ENCODE measurements at places on chromosomes 11 and 22.

GRCh38 chr11:75475767-75476650 lies 43.0 kb upstream of the KLHL35 start:
- peak; percentile 49 for DNase-seq

DNA sequence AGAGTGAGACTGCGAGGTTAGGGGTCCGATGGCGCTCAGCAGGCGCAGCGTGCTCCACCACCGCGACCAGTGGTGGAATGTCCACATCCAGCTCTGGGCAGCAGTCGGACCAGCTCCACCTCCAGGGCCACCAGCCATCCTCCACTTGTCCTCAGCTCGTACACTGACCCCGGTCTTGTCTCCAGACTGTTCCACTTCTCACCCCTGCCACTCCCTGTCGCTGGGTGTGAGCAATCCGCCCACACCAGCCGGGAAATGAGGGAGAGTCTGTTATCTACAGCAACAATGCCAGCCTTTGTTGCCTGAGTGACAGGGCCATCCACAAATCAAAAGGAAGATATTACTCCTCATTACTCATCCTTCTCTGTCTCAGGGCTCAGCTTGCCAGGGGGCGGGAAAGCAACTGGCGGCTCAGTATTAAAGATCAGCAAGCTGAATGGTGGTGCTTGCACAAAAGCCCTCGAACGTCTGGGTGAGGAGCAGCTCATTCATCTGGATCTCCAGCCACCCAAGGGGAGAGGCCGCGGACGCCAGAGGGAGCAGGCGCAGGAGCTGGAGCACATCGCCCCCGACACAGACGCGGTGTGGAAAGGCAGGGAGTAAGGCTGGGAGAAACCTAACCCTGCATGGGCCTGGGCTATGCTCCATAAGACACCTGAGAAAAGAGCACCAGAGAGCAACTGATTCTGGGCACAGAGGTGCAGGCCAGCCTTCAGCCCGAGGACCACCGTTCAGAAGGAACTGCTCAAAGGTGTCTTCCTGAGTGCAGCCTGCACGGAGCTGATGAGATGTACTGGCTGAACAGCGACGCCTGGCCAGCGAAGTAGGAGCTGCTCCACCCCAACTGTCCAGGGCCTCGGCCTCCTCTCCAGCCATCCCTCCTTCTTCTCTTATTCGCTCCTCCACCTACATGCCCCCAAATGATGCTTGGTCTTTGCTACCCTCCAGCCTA lies 21.9 kb downstream of the IGSF9B start:
- DNase-seq: no peak

DNA sequence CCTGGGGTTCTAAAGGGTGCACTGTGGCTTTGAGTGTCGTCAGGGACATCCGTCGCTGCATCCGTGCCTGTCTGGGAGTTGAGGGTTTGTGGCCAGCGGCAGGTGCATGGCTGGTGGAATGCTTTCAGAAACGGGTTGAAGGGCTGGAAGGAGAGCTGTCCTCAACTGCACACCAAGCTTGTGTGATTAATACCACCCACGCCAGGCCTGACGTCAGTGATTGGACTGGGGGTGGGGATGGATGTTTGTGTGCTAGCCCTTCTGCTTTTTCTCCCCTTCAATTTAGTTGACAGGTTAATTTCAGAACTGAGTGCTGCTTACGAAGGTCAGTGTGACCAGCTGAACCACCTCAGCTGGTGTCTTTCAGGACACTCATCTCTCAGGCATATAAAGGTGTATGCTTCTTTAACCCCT lies 3.2 kb upstream of the GAB2 start:
- no peak for DNase-seq

GRCh38 chr11:129460714-129461113 lies 85.1 kb downstream of the BARX2 start:
- peak; percentile 4 for DNase-seq

DNA sequence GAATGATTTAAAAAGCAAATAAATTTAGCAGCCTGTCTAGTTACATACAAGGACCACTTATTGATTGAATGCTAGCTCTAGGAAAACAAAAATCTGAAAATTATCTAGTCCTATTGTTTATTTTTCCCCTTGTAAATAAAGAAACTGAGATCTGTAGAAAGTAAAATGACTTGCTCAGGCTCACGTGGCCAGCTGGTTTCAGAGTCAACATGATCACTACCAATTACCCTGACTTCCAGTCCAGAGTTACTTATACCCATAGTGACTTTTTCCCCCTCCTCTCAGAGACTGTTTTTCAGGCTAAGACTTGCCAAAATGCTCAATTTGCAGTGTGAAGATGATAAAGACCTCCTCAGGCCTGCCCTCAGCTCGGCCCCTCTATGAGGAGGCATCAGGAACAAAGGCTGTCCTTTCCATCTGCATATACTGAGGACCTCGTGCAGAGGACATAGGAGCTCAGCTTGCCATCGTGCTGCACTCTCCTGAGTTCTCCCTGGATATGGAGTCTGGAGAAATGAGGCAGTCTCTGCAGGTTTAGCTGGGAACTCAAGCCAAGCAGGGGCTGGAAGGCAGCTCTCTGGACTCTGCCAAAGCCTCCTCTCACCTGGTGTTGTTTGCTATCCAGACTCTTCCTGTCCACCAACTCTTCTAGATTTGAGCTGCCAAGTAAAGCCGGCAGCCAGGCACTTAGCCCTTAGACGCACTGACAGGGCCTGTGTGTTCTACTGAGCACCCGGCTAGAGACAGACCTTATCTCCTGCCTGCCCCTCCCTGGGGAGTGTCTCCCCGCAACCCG lies 883.3 kb downstream of the NTM start:
- peak; percentile 29 for DNase-seq

DNA sequence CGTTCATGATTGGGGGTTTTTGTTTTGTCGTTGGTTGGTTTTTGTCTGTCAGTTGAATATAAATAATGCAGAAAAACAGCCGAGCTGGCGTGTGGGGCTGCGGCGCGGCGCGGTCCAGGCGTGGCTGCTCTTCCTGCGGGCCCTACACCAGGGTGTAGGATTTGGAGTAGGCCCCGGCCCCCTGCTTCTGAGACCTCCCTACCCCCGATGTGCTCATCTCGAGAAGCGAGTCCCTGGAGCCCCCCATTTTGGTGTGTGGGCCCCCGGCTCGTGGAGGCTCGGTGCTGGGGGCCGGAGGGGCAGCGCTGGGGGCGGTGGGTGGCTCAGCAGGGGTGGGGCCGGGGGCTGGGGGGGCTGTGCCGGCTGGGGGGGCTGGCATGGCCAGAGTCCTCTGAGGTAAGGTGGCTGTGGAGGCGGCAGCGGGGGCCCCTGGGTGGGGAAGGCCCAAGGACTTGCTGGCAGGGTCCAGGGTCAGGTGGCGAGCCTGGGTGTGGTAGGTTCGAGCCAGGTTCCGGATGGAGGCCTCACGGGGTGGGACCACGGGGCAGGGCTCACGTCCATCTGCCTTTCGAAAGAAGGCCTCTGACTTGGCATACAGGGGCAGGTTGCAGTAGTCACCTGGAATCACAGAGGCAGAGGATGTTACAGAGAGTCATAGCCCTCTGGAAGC lies 100.7 kb downstream of the CEP164 start:
- DNase-seq: no peak

GRCh38 chr11:32870676-32871075 lies 21.9 kb upstream of the QSER1 start:
- DNase-seq: no peak

- no peak for DNase-seq
These were observed 34.6 kb downstream of the NFAM1 start for GRCh38 chr22:42397332-42398249.

DNA sequence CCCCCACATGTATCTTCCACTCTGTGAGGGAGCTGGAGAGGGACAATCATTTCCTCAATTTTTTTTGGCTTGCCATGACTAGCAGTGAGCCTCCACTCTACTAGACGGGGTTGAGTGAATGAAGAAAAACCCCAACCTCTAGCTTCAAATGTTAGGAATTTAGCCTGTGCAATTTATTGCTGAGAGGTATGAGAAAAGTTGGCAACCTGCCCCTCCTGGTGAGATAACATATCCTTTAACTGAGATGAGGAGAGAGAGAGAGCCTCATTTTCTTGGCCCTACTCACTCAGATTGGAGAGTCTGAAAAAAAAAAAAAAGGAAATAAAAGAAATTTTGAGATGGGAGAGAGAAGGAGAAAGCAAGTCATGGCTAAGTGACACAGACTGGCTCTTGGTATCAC lies 218.2 kb upstream of the CARD18 start:
- no peak for DNase-seq

- no peak for DNase-seq
These were observed 200.4 kb downstream of the KIF18A start for GRCh38 chr11:27907530-27907929.

GRCh38 chr22:37230673-37231405 lies 13.2 kb downstream of the RAC2 start:
- DNase-seq: no peak

- no peak for DNase-seq
These were observed 13.6 kb downstream of the POLR2F start for GRCh38 chr22:37967147-37967546.

- no peak for DNase-seq
These were observed 77.0 kb downstream of the MICAL2 start for GRCh38 chr11:12187399-12187798.

DNA sequence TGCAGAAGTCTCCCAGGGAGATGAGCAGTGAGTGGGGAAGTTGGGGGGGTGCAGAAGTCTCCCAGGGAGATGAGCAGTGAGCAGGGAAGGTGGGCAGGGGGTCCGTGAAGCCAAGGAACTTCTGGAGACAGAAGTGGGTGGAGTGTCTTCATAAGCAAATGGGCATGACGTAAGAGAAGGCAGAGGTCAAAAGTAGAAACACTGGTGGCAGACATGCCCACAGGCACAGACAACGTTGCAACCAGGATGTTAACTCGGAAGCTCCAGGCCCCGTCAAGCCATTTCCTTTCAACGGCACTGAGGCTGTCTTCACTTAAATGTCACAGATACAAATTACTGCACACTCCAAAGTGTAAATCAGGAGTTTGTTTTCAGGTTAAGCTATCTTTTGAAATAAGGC lies 186.1 kb downstream of the SHANK2 start:
- no peak for DNase-seq

- DNase-seq: no peak
These were observed 6.9 kb downstream of the CYTH4 start for GRCh38 chr22:37289156-37289735.

DNA sequence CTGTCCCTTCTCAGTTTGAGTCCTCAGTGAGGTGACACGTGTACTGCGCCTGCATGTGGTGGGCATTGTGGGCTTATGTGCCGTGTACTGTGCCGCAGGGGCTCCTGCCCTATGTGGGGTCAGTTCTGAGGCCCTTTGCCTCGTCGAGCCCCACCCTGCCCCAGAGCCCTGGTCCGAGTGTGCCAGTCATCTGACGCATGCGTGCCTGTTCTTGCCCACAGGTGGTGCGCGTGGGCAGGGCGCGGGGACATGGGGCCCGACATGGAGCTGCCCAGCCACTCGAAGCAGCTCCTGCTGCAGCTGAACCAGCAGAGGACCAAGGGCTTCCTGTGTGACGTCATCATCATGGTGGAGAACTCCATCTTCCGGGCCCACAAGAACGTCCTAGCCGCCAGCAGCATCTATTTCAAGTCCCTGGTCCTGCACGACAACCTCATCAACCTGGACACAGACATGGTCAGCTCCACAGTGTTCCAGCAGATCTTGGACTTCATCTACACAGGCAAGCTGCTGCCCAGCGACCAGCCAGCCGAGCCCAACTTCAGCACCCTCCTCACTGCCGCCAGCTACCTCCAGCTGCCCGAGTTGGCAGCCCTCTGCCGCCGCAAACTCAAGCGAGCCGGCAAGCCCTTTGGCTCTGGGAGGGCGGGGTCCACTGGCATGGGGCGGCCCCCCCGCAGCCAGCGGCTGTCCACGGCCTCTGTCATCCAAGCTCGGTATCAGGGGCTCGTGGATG lies 22.3 kb upstream of the TMEM191C start:
- no peak for DNase-seq

All from NCI-H1092 (cell line).